ENCODE measurements at places on chromosomes 1 and 21. TPM values are rescaled to one million over a fixed set of nuclear protein-coding genes. Genes with fewer than 3 reads are reported as not detected.

Gene ADGRL2
- total RNA-seq: 378 TPM

Gene ZFYVE9
- 40.7 TPM for total RNA-seq

Gene DMRTA2
- 0.46 TPM for total RNA-seq

Gene EDN2
- not detected for total RNA-seq

Gene CEP85
- 6.1 TPM for total RNA-seq

Gene COL11A1
- 2.5 TPM for total RNA-seq

Gene SFN
- 0.20 TPM for total RNA-seq

Gene BNIPL
- 0.26 TPM for total RNA-seq

Gene GJA4
- 0.50 TPM for total RNA-seq

Gene CCDC24
- 5.1 TPM for total RNA-seq

Gene FCRL1
- not detected for total RNA-seq

Gene LPGAT1
- 41.5 TPM for total RNA-seq

Gene SNX7
- 29.2 TPM for total RNA-seq

Gene MT1HL1
- not detected for total RNA-seq

Gene OR6N1
- not detected for total RNA-seq

Gene CYP4A22
- not detected for total RNA-seq

Gene IVNS1ABP
- 46.4 TPM for total RNA-seq

Gene BARHL2
- total RNA-seq: not detected

Gene CYP4B1
- not detected for total RNA-seq

Gene IPP
- 16.0 TPM for total RNA-seq

Gene TMEM53
- total RNA-seq: 6.3 TPM

Gene FCN3
- total RNA-seq: not detected

Gene CLEC20A
- total RNA-seq: not detected

Gene HES3
- not detected for total RNA-seq

Gene CFAP141
- not detected for total RNA-seq

Gene GBP6
- total RNA-seq: not detected

Gene RHCE
- 1.0 TPM for total RNA-seq

Gene PKLR
- total RNA-seq: not detected

Gene LCE1B
- total RNA-seq: not detected

Gene ACTN2
- total RNA-seq: 1.0 TPM

Gene TMIGD3
- total RNA-seq: not detected

Gene CFAP74
- total RNA-seq: not detected

Gene OMA1
- 27.2 TPM for total RNA-seq

Gene C1orf74
- total RNA-seq: 2.4 TPM

Gene PIGP
- total RNA-seq: 7.2 TPM

Gene RAB4A
- 25.6 TPM for total RNA-seq

Gene CRNN
- total RNA-seq: not detected
